DMS79 treated with DMSO at 0.1 percent for 48 hours (cell line): ENCODE measurements at places on chromosomes 3 and 15.

GRCh38 chr3:2837910-2838309 is 272.3 kb downstream of the IL5RA start:
- no peak for DNase-seq

GRCh38 chr3:114718898-114719210 is 425.0 kb downstream of the TIGIT start:
- DNase-seq = no peak

GRCh38 chr3:42718338-42718737 is 15.7 kb upstream of the HHATL start:
- DNase-seq = no peak

GRCh38 chr3:133386876-133387275 is 13.0 kb upstream of the BFSP2 start:
- DNase-seq = no peak

GRCh38 chr3:151686257-151686656 is 47.5 kb upstream of the AADACL2 start:
- no peak for DNase-seq

DNA sequence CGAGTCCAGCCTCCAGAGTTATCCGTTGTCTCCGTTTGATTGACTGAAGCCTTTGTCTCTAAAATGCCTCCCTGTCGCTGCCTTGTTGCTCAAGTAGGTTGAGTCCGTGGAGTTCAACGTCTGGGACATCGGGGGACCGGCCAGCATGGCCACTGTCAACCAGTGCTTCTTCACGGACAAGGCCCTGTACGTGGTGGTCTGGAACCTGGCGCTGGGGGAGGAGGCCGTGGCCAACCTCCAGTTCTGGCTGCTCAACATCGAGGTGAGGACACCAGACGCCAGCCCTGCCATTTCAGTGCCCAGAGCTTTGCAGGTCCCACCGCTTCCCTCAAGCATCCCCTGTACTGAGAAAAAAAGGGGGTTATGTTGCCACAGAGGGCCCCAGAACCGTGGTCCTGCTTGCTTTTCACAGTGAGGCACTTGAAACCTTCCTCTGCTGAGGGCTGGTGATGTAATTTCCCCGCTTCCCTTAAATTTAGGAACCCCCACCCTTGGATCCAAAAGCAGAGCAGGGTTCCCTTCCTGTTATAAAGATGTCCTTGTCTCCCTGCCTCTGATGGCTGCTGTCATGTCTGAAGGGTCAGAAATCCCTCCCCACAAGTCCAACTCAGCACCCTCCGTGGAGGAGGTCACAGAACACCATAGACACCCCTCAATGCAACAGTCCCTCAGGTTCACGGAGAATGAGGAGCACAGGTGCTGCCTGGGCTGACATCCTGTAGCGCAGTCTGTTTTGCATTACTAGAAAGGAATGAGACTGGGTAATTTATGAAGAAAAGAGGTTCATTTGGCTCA is 105.7 kb downstream of the LRRK1 start:
- DNase-seq = no peak

GRCh38 chr3:178560759-178561158 is 24.5 kb downstream of the KCNMB2 start:
- DNase-seq = no peak

DNA sequence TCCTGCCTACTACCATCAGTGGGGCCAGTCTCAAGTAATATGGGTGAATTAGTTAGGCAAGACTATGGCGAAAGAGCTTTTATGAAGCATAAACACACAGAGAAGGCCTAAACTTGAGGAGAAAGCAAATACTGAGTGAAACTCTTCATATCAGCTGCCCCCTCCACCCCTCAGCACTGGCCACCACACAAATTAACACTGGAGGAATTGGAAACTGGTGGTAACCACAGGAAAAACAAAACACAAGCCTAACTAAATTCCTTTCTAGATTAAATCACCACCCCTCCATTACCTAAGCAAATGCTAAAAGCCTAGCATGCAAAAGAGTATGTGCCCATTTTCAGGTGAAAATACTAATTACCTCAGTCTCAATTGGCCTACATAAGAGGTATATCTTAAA is 774.7 kb upstream of the NECTIN3 start:
- no peak for DNase-seq

DNA sequence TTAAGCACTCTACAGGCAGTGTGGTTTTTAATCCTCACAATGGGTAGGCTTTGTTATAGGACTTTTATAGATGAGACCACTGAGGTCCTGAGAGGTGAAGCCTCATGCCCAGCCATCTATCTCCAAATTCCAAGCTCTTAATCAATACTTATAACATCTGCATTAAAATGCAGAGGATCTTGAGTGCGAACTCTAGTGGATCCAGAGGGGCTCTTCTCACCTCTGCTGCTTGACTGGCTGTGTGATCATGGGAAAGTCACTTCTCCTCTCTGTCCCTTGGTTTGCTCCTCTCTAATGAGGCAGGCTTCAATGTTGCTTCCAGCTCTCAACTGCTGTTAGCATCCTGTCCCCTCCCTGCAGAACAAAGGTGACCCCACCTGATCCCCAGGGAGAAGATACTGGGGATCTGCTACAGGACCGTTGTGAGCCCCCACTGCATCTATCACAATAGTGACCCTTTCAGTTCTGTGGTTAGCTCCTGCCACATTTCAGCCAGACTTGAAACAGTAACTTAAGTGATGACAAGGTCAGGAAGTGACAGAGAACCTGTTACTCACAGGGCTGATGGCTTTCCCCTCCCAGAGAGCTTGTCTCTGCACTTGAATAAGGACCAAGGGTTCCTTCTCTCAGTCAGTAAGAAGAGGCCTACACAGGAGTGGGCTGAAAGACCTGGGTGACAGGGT is 1.3 kb downstream of the SLC27A2 start:
- no peak for DNase-seq

DNA sequence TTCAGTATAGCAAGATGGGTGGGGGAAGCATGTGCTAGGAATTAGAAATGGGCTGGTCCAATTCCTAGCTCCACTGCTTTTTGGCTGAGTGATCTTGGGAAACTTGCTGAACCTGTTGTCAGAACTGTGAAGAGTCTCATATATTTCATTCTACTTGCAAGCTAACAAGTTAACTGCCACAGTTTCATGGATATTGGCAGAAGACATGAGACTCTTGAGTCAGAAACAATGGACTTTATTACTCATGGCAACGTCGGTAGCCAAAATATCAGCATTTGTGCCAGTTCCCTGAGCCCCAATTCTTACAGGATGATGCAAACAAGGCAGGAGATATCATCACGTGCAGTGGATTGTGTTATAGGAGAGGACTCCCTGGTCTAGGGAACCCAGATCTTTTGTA is 26.6 kb upstream of the PLAAT1 start:
- DNase-seq = no peak

GRCh38 chr3:13424141-13424844 is 4.2 kb upstream of the NUP210 start:
- DNase-seq = no peak

- DNase-seq = no peak
Observed at GRCh38 chr15:101425787-101426365, 63.6 kb downstream of the PCSK6 start.

GRCh38 chr15:63519041-63519440 is 14.6 kb downstream of the USP3 start:
- DNase-seq = no peak

DNA sequence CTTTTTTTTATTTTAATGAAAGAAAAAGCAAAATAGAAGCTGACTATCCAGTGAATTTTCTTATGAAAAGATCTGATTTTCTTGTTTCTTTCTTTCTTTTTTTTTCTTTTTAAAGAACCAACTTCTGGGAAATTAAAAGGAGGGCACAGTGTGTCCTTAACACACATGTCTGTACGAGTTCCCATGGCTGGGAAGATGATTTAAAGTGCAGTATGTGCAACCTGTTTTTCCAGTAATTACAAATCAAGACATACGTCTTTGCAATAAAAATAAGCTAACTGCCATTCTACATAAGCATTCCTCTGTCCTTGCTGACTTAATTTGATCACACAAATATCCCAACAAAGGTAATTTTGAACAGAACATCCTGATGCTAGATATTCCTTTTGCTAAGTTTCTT is 416.1 kb downstream of the ROBO1 start:
- DNase-seq = no peak

DNA sequence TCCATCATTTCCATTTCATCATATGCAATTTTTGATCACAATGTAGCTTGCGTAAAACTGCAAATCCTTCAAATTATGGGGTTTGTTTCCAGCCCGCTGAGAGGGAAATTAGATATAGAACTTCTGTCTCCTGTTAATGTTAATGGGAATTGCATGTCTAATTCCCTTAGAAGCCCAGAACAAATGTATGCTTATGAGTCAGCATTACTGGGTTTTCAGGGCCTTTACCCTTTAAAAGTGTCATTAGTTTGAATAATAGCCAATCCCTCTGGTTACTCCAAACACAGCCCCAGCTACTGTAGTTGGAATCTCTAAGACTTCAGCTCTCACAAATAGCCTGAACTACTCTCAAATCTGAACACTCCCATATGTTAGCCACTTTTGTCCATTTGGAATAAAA is 439.4 kb downstream of the C3orf38 start:
- DNase-seq = no peak

GRCh38 chr15:68609629-68610028 is 30.8 kb downstream of the CORO2B start:
- DNase-seq = no peak

DNA sequence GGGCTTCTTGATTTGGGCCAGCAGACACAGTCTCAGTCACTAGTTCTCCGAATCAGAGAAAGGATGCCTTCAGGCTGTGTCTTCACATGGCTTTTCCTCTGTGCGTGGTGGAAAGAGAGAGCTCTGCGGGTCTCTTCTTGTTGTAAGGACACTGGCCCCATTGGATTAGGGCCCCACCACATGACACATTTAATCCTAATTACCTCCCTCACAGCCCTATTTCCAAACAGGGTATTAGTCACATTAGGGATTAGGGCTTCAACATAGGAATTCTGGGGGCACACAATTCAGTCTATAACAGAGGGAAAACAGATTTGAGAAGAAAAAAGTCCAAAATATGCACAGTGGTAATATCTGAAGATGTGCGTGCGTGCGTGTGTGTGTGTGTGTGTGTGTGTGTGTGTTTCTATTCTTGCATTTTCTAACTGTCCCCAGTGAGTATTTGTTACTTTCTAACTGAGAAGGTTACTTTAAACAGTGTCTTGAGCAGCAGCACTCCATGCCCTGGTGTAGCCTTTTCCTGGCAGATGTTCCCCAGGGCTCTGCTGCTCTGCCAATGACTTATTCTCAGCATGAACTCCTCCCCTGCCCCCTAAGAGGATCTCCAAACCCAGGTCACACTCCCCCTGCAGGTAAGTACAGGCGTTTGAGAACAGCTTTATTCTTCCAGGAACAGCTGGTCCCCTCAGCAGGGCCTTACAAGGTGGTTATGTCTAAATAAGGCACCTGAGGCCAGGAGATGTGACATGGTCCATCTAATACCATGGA is 72.9 kb downstream of the RPL39L start:
- DNase-seq = no peak

GRCh38 chr15:74873756-74874424 is 725 bp upstream of the SCAMP2 start:
- no peak for DNase-seq

- DNase-seq = peak; percentile 94
Observed at GRCh38 chr3:100708989-100709841, at the start of gene TFG. TFG (plus strand) TSS chr3:100709494; CDS start chr3:100713686, 4,192 bp downstream.

DNA sequence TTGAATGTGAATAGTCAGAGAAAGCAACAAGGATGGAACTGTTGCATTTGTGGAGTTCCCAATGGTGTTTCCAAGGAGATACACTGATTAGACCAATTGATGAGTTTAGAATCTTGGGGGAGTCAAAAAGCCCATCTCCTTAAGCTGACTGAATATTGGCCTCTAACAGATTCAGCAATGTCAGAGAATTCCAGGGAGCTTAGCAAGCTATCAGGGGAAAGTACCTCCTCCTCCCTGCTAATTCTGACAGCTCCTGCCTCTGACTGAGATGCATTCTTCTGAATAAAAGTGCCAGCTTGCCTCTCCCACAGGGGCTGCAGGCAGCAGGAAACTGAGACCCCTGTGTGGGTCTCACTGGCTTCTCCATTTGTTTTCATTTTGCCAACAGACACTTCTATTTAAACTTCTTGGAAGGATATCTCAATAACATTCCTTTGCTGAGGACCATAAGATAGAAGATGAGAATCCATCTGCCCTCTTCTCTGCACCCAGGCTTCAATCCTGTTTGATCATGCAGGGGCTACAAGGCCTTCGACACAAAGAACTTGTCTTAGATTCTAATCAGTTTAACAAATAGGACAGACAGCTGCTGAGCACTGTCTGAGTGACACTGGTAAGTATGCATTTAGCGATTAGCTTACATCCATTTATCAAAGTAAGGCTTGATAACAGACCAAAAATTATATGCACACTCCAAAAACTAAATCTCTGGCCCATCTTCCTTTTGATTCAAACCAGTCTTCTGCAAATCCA is 1080.8 kb downstream of the TUSC7 start:
- no peak for DNase-seq

DNA sequence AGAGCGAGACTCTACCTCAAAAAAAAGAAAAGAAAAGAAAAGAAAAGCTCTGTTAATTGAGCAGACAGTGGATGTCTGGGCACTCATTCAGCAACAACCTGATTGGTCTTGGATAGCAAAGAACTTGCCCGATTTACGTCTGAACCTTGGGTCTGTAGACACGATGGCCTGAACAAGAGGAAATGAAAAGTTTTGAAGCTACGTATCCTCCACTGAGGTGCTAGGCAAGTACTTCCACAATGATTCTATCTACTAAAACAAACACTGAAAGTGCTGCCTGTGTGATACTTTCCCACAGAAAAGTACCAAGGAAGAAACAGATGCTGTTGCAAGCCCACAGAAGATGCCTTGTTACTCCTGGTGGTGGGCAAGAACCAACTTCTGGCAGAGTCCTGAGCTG is 21.8 kb upstream of the MUSTN1 start:
- no peak for DNase-seq

- DNase-seq = no peak
Observed at GRCh38 chr15:22912256-22912655, 67.9 kb downstream of the CYFIP1 start.

GRCh38 chr3:134338516-134339261 is 35.6 kb downstream of the AMOTL2 start:
- no peak for DNase-seq

DNA sequence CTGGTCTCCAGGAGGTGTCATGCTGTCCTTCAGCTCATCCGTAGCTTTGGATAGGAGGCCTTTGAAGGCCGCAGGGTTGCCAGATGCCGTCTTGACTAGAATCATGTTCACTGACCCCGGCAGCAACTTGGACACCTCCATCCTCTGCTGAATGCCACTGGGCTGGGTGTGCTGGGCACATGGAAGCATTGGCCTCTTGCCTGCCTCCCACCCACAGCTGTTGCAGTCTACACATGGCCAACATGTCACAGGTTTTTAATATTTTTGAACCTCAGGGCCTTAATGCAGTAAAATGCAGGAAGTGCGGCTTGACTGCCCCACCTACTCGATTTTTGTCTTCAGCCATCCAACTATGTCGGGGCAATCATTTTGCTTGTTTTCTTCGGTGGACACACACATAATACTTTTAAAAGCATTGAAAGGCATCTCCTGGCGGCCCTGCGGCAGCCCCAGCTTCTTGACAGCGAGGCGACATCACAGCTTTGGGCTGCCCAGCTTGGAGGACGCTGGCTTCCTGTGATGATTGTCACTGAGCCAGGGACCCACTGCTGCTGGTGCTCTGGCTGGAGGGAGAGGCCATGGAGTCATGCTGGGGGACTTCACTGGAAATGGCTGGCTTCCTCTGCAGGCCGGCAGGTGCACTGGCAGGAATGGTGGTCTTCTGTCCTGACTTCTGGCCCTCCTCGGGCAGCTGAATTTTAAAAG is 31.6 kb upstream of the ACAD9 start:
- no peak for DNase-seq

GRCh38 chr3:192890347-192891335 is 27.0 kb downstream of the MB21D2 start:
- no peak for DNase-seq
